Stimulated activated CD4-positive, alpha-beta T cell treated with anti-CD3 and anti-CD28 coated beads, Interleukin-1b, Interleukin-23, amount 100 ng/mL, for 24 hours (primary cell): ENCODE measurements at places on chromosomes 6 and 20.

GRCh38 chr20:37869334-37869861 is 33.5 kb upstream of the VSTM2L start:
- no peak for DNase-seq

- DNase-seq, result no peak
These were observed 205.3 kb downstream of the PRL start for GRCh38 chr6:22091424-22091948.

- DNase-seq, result no peak
These were observed 8.8 kb downstream of the RSPH3 start for GRCh38 chr6:158991017-158991723.

- no peak for DNase-seq
These were observed 3.4 kb downstream of the SCUBE3 start for GRCh38 chr6:35216851-35217811.

GRCh38 chr6:135423649-135424128 is 73.9 kb downstream of the AHI1 start:
- DNase-seq, result no peak

GRCh38 chr20:48906221-48906877 is 15.2 kb upstream of the ARFGEF2 start:
- DNase-seq, result no peak

DNA sequence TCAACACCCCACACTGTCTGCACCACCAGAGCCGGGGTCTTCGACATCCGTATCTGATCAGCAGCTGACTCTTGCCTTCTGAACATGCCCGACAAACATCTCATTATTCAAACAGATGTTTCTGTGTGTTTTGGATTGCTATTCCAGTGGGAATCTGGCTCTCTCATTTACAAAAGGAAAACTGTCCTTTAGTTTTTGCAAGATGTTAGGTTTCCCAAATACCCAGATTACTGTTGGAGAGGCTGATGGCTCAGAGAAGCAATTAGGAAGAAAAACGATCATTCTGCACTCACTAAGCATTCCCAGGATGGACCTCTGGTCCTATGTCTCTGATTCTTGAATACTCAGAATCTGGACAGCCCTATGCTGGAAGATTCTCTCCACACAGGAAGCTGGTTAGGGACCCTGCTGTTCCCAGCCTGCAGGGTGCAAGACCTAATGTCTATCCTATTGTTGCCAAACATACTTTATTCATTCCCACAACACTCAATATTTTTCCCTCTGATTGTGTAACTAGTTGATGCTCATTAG is 532.9 kb downstream of the CDH26 start:
- DNase-seq, result no peak

- DNase-seq, result no peak
These were observed 7.1 kb downstream of the PANK2 start for GRCh38 chr20:3896302-3896701.

- DNase-seq, result no peak
These were observed 249.7 kb downstream of the TTLL2 start for GRCh38 chr6:167574431-167575151.

DNA sequence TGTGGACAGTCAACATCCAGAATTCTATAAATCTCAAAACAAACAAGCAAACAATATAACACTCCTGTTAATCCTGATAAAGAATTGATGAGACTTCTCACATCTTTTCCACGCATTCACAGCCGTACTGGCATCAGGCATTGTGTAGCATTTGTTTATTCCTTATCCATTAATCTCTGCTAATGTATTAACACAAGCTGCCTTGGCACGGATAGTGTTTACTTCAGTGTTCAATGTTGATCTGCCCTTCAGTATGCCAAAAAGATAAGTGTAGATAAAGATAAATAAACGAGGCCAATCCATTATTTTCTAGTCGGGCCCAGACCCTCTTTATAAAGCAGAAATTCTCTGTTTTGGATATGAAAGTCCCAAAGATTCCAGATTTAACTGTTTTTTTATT is 16.1 kb downstream of the UFL1 start:
- DNase-seq, result no peak

- DNase-seq, result no peak
These were observed 69.7 kb upstream of the SIRPA start for GRCh38 chr20:1825507-1825906.

DNA sequence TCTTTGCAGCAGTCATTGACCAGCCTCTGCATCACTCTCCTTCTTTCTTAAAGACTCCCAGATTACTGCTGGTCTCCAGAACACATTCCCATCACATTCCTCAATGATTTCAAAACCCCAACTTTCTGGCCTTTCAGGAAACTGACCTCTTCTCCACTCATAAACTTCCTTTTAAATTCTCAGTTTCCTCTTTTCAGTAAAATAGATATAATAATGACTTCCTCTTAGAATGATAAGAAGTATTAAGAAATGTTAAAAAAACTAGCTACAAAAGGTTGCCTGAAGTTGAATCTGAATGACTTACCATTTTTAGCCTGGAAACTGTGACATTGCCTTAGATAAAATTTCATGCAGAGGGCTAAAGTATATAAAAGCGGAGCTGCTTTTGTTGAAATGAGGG is 239.3 kb downstream of the OGFRL1 start:
- no peak for DNase-seq

DNA sequence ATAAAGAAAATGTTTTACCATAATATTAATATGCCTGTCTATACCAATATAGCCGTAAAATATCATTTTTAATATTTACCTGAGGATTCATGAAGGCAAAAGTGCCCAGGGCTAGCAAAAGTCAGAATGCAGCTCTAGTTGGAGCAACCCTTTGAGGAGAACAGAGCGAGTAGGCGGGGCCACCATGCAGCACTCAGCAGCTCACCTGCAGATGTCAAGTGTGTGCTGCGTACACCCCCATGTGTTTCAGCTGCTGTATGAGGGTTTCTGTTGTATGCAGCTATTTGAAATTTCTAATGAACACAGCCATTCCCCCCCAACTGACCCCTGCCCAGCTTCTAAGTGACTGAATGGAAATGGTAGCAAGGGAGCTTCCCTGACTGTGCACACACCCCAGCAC is 508.0 kb downstream of the QKI start:
- DNase-seq, result no peak

DNA sequence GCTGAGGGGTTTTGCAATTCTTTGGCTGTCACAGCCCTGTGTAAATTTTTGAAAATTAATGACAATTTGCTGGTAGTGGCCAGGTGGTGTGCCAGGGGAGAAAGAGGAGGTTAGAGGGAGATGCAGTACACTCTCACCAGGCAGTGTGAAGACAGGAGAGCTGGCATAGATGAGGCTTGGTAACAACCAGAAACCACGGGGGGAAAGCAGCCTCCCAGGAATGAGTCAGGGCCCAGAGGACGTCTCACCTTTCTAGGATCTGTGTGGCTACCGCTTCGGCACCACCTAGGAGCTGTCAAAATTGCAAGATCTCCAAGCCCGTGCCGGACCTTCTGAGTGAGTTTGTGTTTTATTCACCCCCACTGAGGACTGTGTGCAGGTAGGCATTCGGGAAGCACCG is 171.4 kb downstream of the PACRG start:
- DNase-seq, result no peak

- no peak for DNase-seq
These were observed 9.1 kb upstream of the TAGAP start for GRCh38 chr6:159053781-159054398.

GRCh38 chr20:35122756-35123405 is 24.3 kb downstream of the EDEM2 start:
- no peak for DNase-seq

DNA sequence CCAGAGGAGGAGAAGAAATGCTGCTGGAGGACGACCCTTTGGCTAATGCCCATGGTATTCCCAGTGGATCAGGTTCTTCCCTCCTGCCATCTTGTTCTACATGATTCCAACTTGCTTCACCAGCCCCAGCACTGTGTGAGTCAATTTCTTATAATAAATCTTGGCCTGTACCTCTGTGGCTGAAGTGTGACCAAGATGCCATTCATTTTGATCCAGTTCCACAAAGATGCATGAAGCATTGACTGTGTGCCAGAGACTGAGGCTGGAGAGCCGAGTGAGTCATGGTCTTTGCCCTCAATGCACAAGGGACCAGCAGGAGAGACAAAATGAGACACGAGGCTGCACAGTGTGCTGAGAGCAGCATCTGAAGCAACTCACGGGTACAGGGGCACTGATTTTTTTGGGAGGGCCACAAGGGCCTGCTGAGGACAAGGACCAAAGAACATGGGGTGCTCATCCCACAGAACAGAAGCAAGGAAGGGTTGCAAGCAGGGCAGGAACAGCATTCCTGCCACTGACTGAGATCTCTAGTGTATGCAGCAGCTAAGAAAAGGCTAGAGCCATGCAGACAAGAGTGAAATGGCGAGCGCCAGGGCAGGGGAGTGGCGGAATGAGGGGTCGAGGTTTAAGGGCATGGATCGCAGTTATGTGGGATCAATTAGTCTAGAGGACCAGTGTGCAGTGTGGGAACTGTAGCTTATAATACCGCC is 207.0 kb downstream of the THBS2 start:
- no peak for DNase-seq

DNA sequence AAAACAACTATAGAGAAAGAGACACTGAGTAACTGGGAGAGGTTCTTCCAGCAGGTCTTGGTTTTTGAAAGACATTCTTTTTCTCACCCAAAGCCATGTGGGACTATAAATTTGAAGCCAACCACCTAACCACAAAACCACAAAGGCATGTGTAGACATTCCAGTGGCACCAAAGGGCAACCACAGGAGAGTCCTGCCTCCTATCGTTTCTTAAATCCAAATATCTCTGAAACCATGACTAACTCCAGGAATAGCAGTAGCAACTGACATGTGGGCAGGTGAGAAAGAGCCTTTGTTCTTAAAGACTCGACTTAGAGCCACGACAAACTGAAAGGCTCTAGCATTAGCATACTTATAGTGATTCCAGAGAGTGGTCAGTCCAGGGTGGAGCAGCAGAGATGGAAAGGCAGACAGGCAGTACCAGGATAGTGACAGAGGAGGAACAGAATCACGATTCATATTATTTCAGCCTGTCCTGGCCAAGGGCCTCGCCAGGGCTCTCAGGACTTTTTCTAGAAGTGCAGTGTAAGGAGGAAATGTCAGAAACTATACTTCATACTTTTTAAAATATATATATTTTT is 9.4 kb upstream of the COL9A1 start:
- DNase-seq, result no peak

DNA sequence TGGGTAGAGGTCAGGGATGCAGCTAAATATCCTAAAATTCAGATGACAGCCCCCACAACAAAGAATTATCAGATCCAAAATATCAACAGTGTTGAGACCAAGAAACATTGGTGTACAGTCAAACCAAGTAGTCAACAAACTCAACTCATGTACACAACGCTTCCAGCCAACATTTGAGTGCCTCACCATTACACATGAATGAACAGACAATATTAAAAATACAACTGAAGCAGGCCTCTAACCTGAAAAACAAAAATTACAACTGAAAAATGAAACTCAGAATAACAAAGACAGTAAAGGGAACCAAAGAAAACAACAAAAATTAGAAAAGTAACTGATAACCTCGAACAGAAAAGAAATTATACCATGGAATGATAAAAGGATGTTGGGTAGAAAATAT is 46.2 kb downstream of the HACE1 start:
- DNase-seq, result no peak

DNA sequence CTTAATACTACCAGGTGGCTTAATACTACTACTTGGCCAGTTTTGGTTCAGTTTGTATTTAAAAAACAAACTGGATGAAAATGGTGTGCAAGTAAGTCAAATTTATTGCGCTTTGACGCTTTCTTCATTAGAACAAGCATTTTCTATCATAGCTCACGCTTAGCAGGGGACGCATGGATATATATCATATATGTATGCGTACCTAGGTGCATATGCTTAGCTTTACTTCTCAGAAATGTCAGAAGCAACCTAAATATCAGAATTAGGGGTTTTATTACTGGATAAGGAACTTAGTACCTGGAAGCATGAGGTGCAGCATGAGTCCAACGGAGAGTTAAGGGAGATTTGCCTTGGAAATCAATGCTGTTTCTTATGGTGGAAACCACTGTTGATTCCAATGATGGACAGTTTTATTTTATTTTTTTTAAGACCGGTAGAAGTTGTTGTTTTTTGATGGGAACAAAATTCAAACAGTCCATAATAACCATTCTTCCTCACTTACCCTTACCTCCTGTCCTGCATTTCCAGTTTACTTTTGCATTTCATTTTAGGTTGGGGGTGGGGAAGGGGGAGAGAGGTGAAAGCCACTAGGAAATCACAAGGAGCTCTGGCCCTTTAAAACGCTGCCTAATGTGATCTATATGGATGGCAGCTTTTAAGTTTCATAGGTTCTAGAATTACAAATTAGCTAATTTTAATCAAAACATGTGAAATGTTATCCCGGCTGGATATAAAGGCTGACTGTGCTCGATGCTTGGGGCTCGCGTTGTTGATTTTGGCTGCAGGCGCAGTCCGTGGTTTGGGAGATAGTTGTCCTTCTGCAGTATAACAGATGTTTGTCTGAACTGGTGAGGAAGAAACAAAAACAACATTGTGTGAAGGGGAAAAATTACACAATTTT is 2.1 kb downstream of the SOBP start:
- no peak for DNase-seq
